ENCODE measurements at places on chromosomes 2 and 18.

- H3K27ac ChIP-seq = no peak overlapping the region
- no peaks in the 10 kb centered on the region for H3K27me3 ChIP-seq
- DNase-seq = no peak
Observed at GRCh38 chr2:109232909-109233308, 103.9 kb downstream of the SH3RF3 start.

DNA sequence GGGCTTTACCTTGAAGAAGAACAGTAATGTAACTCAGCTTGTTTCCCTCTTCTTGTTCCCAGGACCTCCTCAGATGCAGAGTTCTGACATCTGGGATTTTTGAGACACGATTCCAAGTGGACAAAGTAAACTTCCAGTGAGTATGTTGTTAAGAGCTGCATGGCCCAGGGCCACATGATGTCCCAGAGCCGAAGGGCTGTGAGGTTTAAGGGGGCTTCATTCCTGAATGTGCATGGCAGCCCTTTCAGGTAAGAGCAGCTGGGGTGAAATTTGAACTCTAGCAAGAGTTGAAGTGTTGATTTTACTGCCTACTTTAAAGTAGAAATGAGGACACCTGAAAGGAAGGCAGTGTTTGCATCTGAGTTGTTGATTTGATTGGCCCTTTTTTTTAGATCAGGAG is 13.3 kb downstream of the CHMP1B start:
- no peaks in the 10 kb centered on the region for H3K4me1 ChIP-seq
- no peaks in the 10 kb centered on the region for H3K36me3 ChIP-seq
- no peaks in the 10 kb centered on the region for H3K27me3 ChIP-seq
- no peak overlapping the region for H3K27ac ChIP-seq

GRCh38 chr2:46226620-46227019 is 70.6 kb upstream of the EPAS1 start:
- H3K27me3 ChIP-seq = no peaks in the 10 kb centered on the region
- no peaks in the 10 kb centered on the region for H3K36me3 ChIP-seq
- H3K27ac ChIP-seq = no peak overlapping the region
- no peak for DNase-seq
- no peak overlapping the region for H3K4me3 ChIP-seq

DNA sequence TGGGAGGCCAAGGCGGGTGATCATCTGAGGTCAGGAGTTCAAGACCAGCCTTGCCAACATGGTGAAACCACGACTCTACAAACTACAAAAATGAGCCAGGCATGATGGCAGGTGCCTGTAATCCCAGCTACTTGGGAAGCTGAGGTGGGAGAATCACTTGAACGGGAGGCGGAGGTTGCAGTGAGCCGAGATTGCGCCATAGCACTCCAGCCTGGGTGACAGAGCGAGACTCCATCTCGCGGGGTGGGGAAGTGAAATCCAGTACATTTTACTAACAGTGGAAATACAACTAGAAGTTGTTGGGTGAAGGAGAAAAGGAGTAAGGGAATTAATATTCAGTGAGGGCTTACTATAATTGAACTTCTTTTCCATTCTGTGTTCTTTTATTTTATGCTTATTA is 13.2 kb upstream of the ENOSF1 start:
- no peak overlapping the region for H3K4me3 ChIP-seq
- H3K27me3 ChIP-seq = no peaks in the 10 kb centered on the region
- no peak for DNase-seq

DNA sequence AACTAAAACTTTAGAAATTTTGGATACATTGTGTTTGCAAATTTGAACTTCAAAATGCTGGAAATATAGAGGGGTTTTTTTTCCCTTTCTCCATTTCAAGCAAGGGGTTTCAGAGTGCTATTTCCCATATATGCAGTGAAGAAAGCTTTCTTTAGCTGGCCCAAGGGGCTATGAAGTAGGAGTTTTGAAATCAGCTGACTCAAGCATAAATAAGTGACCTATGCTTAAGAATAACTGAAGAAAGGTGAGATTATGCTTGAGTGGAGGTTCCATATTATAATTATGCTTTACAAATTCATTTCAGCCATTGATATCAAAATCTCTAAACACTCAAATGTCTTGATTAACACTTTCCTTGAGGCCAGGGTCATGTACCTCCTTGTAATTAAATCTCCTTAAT is 51.0 kb upstream of the RBBP8 start:
- H3K4me3 ChIP-seq = no peak overlapping the region
- H3K27ac ChIP-seq = no peak overlapping the region
- no peaks in the 10 kb centered on the region for H3K36me3 ChIP-seq
- no peaks in the 10 kb centered on the region for H3K4me1 ChIP-seq
- H3K27me3 ChIP-seq = no peaks in the 10 kb centered on the region

- H3K4me1 ChIP-seq = peaks cover 13% of the 10 kb centered on the region
- H3K27me3 ChIP-seq = peaks cover 41% of the 10 kb centered on the region
- no peaks in the 10 kb centered on the region for H3K36me3 ChIP-seq
- H3K4me3 ChIP-seq = no peak overlapping the region
Observed at GRCh38 chr2:231928481-231928880, 2.3 kb upstream of the NPPC start.

- peak within 1 kb of the TSS; percentile 83 for H3K27ac ChIP-seq
- DNase-seq = no peak
- no peaks in the 10 kb centered on the region for H3K4me1 ChIP-seq
- no peaks in the 10 kb centered on the region for H3K36me3 ChIP-seq
Observed at GRCh38 chr2:162073888-162074631, at the start of gene DPP4. Gene DPP4, minus strand, starts transcription at chr2:162074215. Its CDS starts 234 bp downstream, at chr2:162073981.

DNA sequence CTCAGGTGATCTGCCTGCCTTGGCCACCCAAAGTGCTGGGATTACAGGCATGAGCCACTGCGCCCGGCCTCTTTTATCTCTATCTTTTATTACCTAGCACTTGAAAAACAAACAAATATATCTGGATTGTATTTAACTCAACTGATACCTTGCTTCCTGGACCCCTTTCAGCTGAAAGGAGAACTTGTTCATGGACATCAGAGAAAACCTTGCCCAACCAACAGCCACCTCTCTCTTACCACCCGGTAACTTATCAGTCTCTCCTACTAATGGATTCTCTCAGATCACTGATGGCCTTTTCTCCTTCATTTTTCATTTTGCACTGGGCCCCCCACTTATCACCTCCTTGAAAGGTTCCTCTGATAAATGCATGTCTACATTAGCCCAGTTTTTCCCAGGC is 6.7 kb downstream of the RETSAT start:
- peaks cover 4% of the 10 kb centered on the region for H3K4me1 ChIP-seq
- H3K4me3 ChIP-seq = no peak overlapping the region
- H3K27ac ChIP-seq = no peak overlapping the region
- H3K36me3 ChIP-seq = peaks cover 89% of the 10 kb centered on the region

- H3K36me3 ChIP-seq = no peaks in the 10 kb centered on the region
- no peaks in the 10 kb centered on the region for H3K27me3 ChIP-seq
- H3K27ac ChIP-seq = no peak overlapping the region
- no peak for DNase-seq
- no peak overlapping the region for H3K4me3 ChIP-seq
Observed at GRCh38 chr2:127614246-127614645, 31.7 kb upstream of the GPR17 start.

GRCh38 chr2:119756837-119757236 is 2.9 kb upstream of the PTPN4 start:
- peak; percentile 44 for DNase-seq
- H3K27ac ChIP-seq = no peak overlapping the region
- H3K36me3 ChIP-seq = no peaks in the 10 kb centered on the region
- no peaks in the 10 kb centered on the region for H3K4me1 ChIP-seq
- H3K4me3 ChIP-seq = no peak overlapping the region

GRCh38 chr2:170568511-170568910 is 146.6 kb upstream of the SP5 start:
- H3K36me3 ChIP-seq = no peaks in the 10 kb centered on the region
- no peak overlapping the region for H3K27ac ChIP-seq
- no peaks in the 10 kb centered on the region for H3K4me1 ChIP-seq
- peaks cover 4% of the 10 kb centered on the region for H3K27me3 ChIP-seq
- no peak overlapping the region for H3K4me3 ChIP-seq

DNA sequence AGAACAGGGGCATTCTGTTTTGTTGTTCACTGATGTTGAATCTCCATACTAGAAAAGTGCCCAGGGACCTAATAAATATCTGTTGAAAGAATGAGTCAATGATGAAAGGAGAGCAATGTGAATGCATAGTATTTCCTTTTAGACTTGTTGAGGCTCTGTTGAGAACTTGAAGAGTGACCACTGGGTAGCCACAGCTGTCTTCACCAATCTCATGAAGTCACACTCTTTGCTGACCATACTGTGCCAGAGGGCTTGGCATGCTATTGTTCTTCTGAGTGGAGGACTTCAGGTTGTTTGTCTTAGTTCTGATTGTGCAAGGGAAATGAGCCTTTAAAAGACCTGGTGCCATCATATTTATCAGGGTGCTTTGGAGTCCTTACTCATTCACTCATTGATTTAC is 41.6 kb upstream of the NT5C1B start:
- no peaks in the 10 kb centered on the region for H3K4me1 ChIP-seq
- no peaks in the 10 kb centered on the region for H3K36me3 ChIP-seq

- DNase-seq = no peak
- H3K36me3 ChIP-seq = no peaks in the 10 kb centered on the region
- no peak overlapping the region for H3K4me3 ChIP-seq
- no peak overlapping the region for H3K27ac ChIP-seq
- no peaks in the 10 kb centered on the region for H3K27me3 ChIP-seq
- no peaks in the 10 kb centered on the region for H3K4me1 ChIP-seq
Observed at GRCh38 chr2:71309-72035, 25.2 kb upstream of the FAM110C start.

DNA sequence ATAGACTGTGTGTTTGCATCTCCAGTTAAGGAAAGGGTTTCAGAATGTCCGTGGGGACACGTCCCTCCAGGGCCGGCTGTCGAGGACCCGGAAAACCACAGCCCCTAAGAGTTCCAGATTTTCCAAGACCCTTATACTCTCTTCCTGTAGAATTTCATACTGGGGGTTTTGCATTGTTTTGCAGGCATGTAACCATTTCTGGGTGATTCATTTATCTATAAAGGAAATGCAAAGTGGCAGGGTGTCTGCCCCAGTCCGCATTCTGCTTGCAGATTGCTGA is 8.5 kb downstream of the SP9 start:
- DNase-seq = peak; percentile 5
- no peak overlapping the region for H3K4me3 ChIP-seq
- H3K36me3 ChIP-seq = no peaks in the 10 kb centered on the region
- peaks cover 11% of the 10 kb centered on the region for H3K4me1 ChIP-seq

DNA sequence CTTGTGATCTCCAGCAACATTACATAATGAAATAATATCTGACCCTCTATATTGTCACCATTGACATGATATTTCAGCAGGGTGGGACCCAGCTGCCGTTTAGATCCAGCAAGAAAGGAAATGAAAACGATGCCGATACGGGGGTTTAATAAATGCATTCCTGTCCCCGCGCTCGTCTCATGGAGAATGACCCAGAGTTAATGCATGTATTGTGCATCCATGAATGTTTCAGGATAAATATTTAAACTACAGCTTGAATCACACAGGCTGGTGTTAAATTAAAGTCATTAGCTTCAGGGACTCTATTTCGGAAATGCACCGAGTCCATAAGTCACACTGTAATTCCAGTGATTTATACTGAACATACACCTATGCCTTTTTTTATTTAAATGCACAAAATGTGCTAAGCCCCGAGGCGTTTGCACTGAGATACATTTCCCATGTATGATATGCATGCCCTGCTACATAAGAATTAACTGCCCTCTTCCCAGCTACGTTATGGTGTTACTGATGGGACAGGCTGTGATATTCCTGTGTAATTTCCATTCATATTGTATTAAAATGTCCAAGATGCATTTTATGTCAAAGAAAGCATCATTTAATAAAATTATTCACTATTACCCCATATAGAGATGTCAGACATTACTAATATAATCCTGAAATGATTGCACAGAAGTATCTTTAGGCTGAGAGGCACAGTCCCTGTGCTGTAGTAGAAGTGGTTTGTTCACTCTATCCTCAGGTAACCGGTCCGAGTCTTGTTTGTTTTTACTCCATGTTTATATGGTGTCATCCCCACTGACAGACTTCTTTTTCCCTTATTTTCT is 109.3 kb upstream of the ZNF516 start:
- H3K4me3 ChIP-seq = no peak overlapping the region
- no peak for DNase-seq
- no peaks in the 10 kb centered on the region for H3K4me1 ChIP-seq
- no peaks in the 10 kb centered on the region for H3K36me3 ChIP-seq
- H3K27ac ChIP-seq = no peak overlapping the region
- no peaks in the 10 kb centered on the region for H3K27me3 ChIP-seq

GRCh38 chr2:36805635-36806224 is 109.2 kb downstream of the VIT start:
- H3K4me1 ChIP-seq = no peaks in the 10 kb centered on the region
- DNase-seq = no peak
- no peaks in the 10 kb centered on the region for H3K27me3 ChIP-seq
- no peak overlapping the region for H3K27ac ChIP-seq
- no peaks in the 10 kb centered on the region for H3K36me3 ChIP-seq
- H3K4me3 ChIP-seq = no peak overlapping the region

DNA sequence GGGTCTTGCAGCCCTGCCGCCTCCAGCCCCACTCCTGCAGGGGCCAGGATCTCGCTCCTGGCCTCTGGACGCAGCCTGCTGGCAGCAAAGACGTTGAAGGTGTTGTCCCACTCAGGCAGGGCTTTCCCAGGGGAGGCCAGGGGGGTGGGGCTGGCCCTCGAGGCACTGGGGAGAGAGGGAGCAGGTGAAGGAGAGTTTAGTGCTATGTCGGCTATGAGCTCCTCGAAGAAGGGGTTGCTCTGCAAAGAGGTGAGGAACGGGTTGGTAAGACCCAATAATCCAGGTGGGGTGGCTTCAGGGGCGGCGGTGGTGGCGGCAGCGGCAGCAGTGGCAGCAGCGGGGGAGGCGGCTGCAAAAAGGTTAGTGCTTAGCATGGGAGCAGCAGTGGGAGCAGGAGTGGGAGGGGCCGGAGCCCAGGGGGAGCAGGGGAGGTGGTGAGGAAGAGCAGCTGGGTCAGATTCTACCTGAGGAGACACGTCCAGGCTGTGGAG is 9.7 kb upstream of the SFXN5 start:
- no peak for DNase-seq
- H3K4me3 ChIP-seq = no peak overlapping the region
- no peak overlapping the region for H3K27ac ChIP-seq
- H3K36me3 ChIP-seq = no peaks in the 10 kb centered on the region

DNA sequence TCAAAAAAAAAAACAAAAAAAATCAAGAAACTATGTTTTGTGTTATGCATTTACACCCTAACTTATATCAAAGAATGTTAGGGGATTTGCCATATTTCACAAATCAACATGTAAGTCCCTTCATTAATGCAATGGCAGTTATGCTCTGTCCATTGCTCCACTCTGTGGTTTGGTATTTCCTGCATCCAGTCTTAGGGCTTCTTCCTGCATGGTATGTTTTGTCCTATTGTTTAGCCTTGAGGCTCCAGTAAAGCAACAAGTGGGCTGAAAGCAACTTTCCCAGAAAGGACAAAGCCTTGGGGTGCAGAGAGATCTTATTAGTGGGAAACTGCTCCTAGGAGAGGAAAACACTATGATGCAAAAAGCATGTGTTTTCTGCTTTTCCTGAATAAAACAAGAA is 474.1 kb downstream of the IRS1 start:
- H3K27ac ChIP-seq = no peak overlapping the region
- H3K4me3 ChIP-seq = no peak overlapping the region
- H3K27me3 ChIP-seq = no peaks in the 10 kb centered on the region
- DNase-seq = no peak
